ENCODE measurements at places on chromosomes 13 and 19.

DNA sequence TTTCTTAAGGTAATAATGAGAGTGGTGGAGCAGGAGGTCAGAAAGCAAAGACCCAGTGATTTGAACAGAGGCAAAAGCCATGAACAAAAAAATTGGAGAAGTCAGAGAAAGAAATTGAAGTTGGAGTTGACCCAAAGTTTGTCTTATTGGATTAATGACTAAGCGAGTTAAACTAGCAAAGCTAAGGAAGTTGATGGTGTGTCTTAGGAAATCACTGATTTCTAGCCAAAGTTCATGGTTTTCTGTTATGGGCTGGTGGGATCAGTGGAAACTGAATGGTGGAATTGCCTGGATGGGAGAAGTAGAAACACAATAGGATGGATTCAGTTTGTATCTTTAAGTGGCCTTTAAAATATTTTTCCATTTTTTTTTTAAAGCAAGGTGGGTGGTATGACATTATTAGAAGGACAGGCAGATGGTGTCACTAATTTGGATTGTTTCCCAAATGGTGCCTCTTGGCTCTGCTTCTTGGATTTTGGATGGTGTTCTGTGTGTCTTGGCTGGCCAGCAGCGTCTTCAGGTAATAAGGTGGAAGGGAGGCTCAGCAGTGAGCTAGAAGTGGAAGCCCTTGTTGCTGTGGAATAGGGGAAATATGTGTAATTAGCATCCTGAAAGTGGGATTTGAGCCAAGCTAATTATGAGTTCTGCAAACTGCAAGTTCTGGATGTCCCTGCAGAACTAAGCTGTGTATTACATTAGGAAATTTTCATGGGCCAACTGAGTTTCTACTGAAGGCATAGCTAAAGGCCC, 302.9 kb downstream of the LMO7 start:
- no peak for DNase-seq

DNA sequence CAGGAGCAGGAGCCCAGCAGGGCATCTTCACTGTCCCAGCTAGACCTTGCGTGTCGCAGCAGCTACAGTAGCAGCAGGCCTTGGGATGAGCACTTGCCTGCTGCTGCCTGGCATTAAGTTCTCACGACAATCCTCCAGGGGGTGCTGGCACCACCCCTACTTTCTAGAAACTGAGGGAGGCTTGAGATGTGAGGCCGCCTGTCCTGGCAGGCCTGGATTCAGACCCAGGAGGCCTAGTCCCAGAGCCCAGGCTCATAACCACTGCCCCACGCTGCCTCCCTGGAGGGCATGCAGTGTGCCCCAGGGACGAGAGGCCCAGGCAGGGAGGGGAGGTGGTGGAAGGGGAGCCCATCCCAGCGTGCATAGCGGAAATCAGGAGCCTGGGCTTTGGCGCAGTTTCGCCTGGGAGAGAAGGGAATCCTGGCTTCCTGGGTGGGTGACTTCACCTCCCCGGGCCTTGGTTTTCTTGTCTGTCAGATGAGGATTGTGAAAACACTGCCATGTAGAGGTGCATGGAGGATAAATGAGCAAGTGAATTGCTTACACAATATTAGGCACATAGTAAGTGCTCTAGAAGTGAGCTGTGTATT, 26.1 kb downstream of the PPP5C start:
- DNase-seq, result no peak

- DNase-seq, result no peak
These were observed at the start of gene HIF3A for GRCh38 chr19:46296722-46297461. Gene HIF3A, plus strand, starts transcription at chr19:46297042. Its CDS starts 35 bp downstream, at chr19:46297077.

- no peak for DNase-seq
These were observed 72.8 kb upstream of the PCDH8 start for GRCh38 chr13:52921194-52921593.

GRCh38 chr19:21463449-21464105, 41.8 kb upstream of the ZNF429 start:
- peak; percentile 39 for DNase-seq

- DNase-seq, result no peak
These were observed 10.3 kb upstream of the GAS6 start for GRCh38 chr13:113874177-113874576.

DNA sequence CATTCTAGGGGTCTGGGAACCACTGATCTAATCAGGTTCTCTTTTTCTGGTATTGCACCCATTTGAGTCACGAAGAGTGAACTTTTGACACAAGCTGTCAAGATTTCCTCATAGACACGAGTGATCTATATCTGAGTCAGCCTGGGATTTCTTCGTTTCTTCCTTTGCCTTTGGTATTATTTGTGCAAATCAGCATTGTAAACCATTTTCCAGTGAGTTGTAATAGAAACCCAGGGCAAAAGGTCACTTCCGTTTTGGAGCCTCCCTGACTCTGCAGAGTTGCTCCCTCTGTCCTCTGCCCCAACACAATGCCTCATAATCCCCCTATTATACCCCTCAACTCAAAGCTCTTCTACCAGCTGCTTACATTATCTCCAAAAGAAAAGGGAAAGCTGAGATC, 615.1 kb downstream of the EFNB2 start:
- DNase-seq, result no peak

GRCh38 chr13:42148538-42148937, 100.1 kb downstream of the DGKH start:
- no peak for DNase-seq

GRCh38 chr13:42497798-42498197, 76.2 kb upstream of the TNFSF11 start:
- no peak for DNase-seq

DNA sequence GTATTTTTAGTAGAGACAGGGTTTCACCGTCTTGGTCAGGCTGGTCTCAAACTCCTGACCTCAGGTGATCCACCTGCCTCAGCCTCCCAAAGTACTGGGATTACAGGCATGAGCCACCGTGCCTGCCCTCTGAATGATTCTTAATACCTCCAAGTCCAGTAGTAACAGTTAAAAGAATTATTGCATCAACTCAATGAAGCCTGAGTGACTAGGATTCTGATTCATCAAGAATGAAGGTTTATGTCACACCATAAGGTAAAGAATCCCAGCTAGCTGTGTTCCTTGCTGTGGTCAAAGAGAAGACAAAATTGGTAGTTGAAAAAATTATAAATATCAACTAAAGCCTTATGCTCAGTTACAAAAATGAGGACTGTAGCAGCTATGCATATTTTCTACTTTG, 81.2 kb upstream of the ABCC4 start:
- DNase-seq, result no peak

- DNase-seq, result no peak
These were observed 42.6 kb downstream of the MRPL57 start for GRCh38 chr13:21219036-21219381.

DNA sequence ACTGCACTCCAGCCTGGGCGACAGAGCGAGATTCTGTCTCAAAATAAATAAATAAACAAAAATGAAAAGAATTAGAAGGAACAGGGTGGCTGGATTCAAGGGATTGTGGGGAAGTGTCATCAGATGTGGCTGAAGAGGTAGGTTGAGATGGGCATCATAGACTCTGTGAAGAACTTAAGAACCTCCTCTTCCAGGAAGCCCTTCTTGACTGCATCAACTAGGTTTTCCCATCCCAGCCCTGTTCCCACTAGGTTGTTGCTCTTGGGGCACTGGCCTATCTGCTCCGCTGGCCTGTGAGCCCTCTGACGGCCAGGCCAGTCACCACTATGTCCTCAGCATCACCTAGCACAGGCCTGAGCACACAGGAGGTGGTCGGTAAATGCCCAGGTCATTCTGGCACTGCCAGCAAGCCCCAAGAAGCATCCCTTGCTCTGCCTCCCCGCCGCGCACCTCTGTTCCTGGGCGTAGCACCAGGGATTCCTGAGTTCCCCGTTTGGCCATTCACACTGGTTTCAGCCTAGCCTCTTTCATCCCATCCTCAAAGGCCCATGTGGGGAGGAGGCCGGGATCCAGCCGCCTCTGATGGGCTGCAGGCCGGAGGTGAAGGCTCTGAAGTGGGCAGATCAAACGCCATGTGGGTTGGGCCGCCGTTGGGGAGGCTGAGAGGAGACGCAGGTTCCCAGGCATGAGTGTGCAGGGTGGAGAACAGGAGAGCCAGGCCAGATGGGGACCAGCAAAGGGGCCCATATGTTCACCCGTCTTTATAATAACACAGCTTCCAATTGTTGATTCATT, 27.6 kb upstream of the SLC1A5 start:
- no peak for DNase-seq

DNA sequence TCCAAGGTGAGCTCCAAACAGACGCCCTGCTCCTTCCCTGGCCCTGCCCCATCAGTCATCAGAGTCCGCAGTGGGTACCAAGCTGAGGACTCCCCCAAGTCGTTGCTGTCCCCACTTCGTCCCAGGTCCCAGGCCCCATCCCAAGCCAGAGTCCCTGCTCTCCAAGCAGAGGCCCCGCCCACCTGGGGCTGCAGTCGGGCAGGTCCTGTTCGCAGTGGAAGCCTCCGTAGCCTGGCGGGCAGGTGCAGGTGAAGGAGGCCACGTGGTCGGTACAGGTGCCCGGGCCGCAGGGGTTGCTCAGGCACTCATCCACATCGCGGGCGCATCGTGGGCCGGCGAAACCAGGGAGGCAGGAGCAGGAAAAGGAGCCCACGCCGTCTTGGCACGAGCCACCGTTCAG, 19.4 kb downstream of the NOTCH3 start:
- DNase-seq, result no peak

DNA sequence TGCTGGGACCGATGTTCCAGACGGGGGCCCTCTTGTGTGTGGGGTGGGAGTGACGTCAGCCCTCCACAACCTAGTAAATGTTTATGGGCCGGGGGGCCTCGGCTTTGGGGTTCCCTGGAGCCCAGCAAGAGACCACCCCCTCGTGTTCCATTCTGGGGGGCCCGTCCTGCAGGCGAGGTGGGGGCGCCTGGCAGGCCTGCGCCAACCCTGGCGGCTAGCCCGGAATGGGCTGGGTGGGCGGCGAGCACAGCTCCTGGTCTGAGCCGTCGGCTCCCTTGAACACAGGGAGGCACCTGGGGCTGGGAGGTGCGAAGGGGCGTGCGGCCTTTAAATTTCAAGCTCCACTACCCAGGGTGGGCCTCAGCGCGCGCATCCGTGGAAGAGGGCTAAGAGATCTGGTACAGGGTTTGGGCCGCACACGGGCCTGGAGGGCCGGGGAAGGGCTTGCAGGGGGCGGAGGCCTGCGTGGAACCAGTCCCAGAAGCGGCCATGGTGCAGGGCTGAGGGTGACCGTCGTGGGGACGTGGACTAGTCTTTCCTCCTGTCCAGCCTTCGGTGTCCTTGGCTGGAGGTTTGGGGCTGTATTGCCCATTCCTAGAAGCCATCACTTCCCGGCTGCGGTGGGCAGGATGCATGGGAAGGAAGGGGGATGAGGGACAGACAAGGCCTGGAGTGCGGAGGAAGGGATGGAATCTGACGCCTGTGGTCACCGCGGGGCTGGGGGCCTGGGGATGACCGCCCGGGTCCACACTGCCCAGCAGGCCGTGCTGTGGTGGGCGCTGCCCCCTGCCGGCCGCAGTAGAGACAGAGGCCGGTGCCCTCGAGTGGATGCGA, 11.4 kb downstream of the NDUFA11 start:
- no peak for DNase-seq

DNA sequence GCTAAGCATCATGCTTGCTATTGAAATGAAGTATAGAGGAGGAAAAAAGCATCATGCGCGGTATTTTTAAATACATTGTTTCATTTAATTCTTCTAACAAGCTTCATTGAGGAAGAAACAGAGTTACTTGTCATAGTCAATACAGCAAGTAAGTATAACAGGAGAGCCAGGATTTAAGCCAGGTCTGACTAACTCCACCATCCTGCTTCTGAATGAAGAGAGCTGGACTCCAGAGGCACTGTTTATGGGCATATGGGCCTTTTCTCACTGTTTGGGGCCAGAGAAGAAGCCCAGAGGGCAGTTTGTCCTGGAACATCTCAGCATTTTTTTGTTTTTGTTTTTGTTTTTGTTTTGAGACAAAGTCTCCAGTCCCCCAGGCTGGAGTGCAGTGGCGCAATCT, 7.9 kb downstream of the SAMD4B start:
- DNase-seq, result no peak

GRCh38 chr13:110448230-110448629, 113.3 kb downstream of the RAB20 start:
- DNase-seq, result no peak

DNA sequence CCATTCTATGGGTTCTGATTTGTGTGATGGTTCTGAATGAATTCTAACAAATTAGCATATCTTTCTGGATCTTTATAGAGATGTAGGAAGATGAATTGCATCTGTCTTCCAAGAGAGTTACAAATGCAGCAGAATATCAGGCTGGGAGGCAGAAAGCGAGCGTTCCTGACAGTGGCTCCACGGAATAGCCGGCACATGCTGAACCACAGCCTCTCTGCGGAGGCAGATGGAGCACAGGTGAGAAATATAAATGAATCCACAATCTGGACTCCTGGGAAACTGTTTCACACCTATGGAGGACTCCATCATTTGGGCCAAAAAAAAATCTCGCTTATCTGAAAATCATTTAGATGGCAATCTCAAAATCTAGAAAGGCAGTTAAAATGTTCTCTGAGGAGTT, 34.5 kb upstream of the WASF3 start:
- DNase-seq, result no peak

GRCh38 chr19:14786421-14786851, 8.1 kb upstream of the ADGRE2 start:
- DNase-seq, result no peak

DNA sequence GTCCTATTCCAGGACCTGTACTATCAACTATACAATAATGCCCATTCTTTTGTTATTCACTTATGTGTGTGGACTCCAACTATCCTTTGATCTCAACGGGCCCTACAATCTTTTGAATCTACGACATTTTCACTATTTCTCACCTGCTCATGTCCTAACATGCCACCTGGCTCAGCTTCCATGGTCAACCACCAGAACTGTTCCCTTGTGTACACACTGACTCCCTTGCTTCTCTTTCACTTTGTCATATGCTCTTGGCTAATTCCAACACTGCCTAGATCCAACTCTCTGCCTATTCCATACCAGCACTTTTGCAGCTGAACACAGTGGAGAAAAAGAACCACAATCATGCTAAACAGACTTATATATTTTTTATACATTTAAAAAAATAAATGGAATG, 53.1 kb downstream of the MICU2 start:
- DNase-seq, result no peak

- DNase-seq, result no peak
These were observed 328.6 kb downstream of the SUCLA2 start for GRCh38 chr13:47672245-47673008.

- DNase-seq, result no peak
These were observed 47.4 kb upstream of the CCNE1 start for GRCh38 chr19:29764361-29764760.

DNA sequence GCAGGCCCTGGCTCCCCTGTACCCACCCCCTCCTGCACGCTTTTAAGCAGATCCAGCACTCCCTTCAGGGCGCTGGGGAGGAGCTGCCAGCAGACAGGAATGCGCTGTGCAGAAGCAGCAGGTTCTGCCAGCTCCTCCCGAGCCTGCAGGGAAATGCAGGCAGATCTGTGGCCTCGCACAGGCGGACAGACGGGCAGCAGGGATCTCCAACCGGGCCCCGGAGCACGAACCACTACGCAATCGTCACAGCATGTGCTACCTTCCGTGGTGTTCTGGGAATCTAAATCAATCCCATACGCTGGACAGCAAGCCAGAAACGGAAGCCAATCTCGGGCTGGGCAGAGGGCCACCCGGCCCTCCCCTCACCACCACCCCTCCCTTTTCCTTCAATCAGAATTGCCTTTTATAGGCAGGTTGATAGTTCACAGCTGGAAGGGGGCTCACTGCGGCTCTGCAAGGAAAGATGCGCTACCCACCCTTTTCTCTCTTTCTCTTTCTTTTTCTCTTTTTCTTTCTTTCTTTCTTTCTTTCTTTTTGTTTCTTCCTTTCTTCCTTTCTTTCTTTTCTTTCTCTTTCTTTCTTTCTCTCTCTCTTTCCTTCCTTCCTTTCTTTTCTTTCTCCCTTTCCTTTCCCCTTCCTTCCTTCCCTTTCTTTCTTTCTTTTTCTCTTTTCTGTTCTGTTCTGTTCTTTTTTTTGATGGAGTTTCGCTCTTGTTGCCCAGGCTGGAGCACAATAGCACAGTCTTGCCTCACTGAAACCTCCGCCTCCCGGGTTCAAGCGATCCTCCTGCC, 99.9 kb downstream of the GNG7 start:
- no peak for DNase-seq
